Heart left ventricle (tissue), 16 donors: ENCODE measurements at places on chromosomes 12 and 14.

- H3K36me3 ChIP-seq = no peaks in the 10 kb centered on the region
- DNase-seq = no peak
Observed at GRCh38 chr12:104749545-104749944, 208.5 kb downstream of the SLC41A2 start.

- no peak overlapping the region for H3K4me3 ChIP-seq
- no peak for DNase-seq
- no peaks in the 10 kb centered on the region for H3K36me3 ChIP-seq
- H3K27ac ChIP-seq = no peak overlapping the region
- H3K27me3 ChIP-seq = no peaks in the 10 kb centered on the region
Observed at GRCh38 chr12:45721954-45722353, 7.6 kb upstream of the ARID2 start.

GRCh38 chr14:61720294-61720661, 25.0 kb downstream of the HIF1A start:
- H3K4me1 ChIP-seq = peaks cover 22% of the 10 kb centered on the region
- DNase-seq = no peak
- no peaks in the 10 kb centered on the region for H3K27me3 ChIP-seq
- no peak overlapping the region for H3K27ac ChIP-seq
- no peak overlapping the region for H3K4me3 ChIP-seq
- H3K36me3 ChIP-seq = peaks cover 42% of the 10 kb centered on the region

DNA sequence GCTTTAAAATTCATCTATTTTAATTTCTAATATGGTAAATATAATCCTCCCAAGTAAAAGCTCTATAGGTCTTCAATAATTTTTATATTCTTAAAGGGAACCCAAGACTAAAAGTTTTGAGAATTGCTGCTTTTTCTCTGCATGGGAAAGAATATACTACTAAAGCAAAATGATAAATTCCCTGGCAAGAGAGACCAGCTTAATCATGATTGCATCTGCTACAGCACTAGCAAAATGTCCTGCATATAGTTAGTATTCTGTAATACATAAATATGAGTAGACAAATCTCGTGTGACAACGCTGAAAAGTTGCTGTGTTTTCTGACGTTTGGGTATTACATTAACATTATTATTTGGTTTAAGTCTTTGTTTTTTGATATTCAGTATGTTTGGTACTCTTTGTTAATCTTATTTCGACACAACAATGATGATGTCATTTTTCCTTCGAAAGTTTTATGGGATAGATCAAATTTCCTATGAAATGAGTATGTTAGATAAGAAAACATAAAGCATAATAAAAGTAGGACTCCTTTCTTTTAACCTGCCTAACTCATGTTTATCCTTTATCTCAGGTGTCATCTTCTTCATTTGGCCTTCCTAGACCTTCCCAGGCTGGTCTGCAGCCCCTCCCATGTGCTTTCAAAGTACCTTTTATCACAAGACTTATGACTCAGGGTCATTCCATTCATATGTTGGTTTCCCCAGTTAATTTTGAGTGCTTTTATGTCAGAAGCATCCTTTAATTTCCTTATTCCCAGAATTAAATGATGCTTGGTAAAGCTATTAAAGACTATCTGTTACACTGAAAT, 321.9 kb downstream of the RAD51B start:
- H3K27ac ChIP-seq = no peak overlapping the region
- H3K36me3 ChIP-seq = no peaks in the 10 kb centered on the region
- DNase-seq = no peak
- no peak overlapping the region for H3K4me3 ChIP-seq

GRCh38 chr14:59630288-59630963, 53.8 kb upstream of the CCDC175 start:
- peak; percentile 36 for DNase-seq
- H3K27ac ChIP-seq = no peak overlapping the region
- H3K36me3 ChIP-seq = no peaks in the 10 kb centered on the region
- no peaks in the 10 kb centered on the region for H3K4me1 ChIP-seq

DNA sequence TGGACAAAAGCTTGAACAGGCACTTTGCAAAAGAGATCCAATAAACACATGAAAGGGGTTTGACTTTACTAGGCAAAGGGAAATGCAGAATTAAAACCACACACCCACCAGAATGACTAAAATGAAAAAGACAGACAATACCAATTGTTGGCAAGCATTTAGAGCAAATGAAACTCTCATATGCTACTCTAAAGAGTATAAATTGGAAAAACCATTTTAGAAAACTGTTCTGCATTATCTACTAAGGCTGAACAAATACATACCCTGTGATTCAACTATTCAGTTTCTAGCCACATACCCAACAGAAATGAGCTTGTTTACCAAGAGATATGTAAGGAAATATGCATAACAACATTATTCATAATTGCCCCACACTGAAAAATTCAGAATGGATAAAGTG, 8.5 kb upstream of the IL22 start:
- H3K4me3 ChIP-seq = no peak overlapping the region
- no peaks in the 10 kb centered on the region for H3K4me1 ChIP-seq
- H3K27me3 ChIP-seq = no peaks in the 10 kb centered on the region
- no peak overlapping the region for H3K27ac ChIP-seq
- no peak for DNase-seq

GRCh38 chr14:97827746-97828145, 1030.6 kb downstream of the VRK1 start:
- H3K27ac ChIP-seq = no peak overlapping the region
- H3K27me3 ChIP-seq = peaks cover 11% of the 10 kb centered on the region
- H3K36me3 ChIP-seq = no peaks in the 10 kb centered on the region
- no peak overlapping the region for H3K4me3 ChIP-seq
- H3K4me1 ChIP-seq = no peaks in the 10 kb centered on the region

GRCh38 chr12:12822886-12823285, 9.7 kb downstream of the DDX47 start:
- H3K27me3 ChIP-seq = no peaks in the 10 kb centered on the region
- H3K4me1 ChIP-seq = peaks cover 6% of the 10 kb centered on the region
- H3K36me3 ChIP-seq = peaks cover 69% of the 10 kb centered on the region
- no peak overlapping the region for H3K4me3 ChIP-seq

- DNase-seq = no peak
- H3K4me1 ChIP-seq = peaks cover 30% of the 10 kb centered on the region
- H3K36me3 ChIP-seq = peaks cover 22% of the 10 kb centered on the region
- no peaks in the 10 kb centered on the region for H3K27me3 ChIP-seq
Observed at GRCh38 chr14:50801706-50802105, 29.3 kb downstream of the NIN start.

DNA sequence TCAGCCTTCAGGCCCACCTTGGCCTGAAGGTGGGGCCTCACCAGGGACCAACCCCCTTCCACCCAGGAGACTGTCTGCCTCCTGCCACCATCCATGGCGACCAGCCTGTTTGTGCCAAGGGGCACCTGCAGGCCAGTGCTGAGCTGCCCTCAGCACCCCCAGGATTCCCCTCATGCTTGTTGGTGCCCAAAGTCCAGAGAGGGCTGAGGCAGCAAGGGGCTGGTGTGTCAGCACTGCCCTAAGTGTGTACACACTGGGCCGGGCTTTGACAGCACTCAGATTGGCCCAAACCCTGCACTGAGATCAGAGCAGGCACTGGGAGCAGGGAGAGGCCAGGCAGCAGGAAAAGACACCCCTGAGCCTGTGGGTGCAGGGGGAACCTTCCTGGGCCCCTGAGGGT, 18.6 kb downstream of the SYNJ2BP start:
- H3K4me3 ChIP-seq = no peak overlapping the region
- no peaks in the 10 kb centered on the region for H3K4me1 ChIP-seq
- H3K36me3 ChIP-seq = peaks cover 4% of the 10 kb centered on the region
- no peak overlapping the region for H3K27ac ChIP-seq
- no peak for DNase-seq
- no peaks in the 10 kb centered on the region for H3K27me3 ChIP-seq

DNA sequence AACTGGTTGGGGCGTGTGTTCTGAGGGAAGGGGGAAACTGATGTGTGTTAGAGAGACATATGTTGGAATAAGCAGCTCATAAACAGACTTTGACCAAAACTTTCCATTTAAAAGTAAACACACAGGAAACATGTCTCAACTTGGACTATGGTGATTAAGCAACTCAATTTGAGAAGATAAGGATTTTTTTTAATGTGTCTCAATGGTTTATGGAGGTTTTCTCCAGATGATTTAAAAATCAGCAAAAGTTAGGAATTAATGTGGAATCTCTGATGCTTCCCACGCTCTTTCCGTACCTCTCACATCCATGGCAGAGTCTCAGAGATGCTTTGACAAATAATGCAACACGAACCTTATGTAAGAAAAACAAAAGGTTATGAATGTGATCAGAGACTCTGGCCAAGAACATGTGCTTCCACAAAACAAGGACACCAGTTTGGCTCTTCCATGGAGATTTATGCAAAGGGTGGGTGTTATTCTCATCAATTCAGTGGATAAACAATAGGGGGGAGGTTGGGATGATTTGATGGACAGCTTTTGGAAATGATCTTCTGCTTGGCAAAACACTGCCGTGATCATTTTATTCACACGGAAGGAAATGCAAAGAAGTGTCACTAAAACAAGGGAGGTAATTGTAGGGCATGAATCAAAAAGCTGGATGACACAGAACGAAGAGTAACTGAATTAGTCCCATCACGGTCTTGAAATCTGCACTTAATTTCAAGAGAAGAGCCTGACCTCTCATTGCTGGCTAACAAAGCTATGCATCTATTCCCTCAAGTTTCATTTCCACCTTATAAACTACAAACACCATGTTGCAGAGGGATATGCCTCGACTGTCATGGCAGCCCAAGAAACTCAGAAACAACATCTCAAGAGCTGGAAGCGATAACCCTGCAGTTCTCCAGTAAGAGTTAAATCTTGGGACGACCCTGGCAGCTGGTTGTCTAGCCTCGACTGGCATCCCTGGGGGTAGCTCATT, 76.5 kb downstream of the FOXN3 start:
- H3K27ac ChIP-seq = peak overlapping the region; percentile 31
- H3K27me3 ChIP-seq = no peaks in the 10 kb centered on the region
- H3K4me1 ChIP-seq = peaks cover 52% of the 10 kb centered on the region
- no peak overlapping the region for H3K4me3 ChIP-seq

DNA sequence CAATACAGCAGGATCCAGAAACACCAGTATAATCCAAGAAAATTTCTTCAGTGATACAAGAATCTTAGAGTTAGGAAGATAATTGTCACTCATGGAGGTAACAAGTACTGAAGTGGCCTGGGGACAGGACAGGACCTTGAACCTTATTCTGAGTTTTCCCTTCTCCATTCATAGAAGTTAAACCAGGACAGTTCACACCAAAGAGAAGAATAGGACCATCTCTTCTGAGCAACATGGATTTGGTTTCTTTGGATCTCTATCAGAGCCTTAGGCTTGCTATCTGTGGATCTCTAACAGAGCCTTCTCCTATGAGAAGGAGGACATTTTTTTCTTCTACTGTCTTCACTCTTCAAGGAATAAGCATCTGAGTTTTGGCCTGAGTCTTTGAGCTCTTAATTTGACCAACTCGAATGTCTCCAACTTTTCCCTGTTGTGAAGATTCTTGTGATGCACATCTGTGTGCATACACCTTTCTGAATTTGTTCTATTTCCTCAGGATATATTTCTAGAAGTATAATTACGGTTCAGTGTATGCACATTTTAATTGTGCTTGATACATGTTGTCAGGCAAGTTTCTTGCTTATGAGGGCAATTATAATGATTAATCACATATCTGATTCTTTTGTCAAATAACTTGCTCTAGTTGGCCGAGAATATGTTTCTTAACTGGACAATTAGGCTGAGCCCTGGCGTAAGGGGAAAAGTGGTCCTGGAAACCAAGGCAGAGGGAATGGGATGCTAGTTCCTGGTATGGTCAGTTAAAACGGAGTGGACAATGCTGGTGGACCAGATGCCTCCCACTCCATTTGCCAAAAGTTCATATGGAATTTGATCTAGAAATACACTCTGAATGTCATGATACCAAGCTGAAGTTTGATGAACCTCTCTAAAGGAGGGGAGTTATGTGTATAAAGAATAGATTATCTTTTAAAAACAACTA, 6.6 kb downstream of the KRT6A start:
- no peak overlapping the region for H3K4me3 ChIP-seq
- no peak for DNase-seq
- no peaks in the 10 kb centered on the region for H3K27me3 ChIP-seq
- no peaks in the 10 kb centered on the region for H3K4me1 ChIP-seq

- no peaks in the 10 kb centered on the region for H3K36me3 ChIP-seq
- H3K27ac ChIP-seq = peak overlapping the region; percentile 72
- peaks cover 28% of the 10 kb centered on the region for H3K4me1 ChIP-seq
- peak; percentile 65 for DNase-seq
- no peaks in the 10 kb centered on the region for H3K27me3 ChIP-seq
- no peak overlapping the region for H3K4me3 ChIP-seq
Observed at GRCh38 chr14:68589447-68590200, 203.2 kb downstream of the ZFP36L1 start.

- H3K4me1 ChIP-seq = peaks cover 22% of the 10 kb centered on the region
- H3K27ac ChIP-seq = no peak overlapping the region
- peaks cover 17% of the 10 kb centered on the region for H3K27me3 ChIP-seq
- no peaks in the 10 kb centered on the region for H3K36me3 ChIP-seq
- H3K4me3 ChIP-seq = no peak overlapping the region
- DNase-seq = no peak
Observed at GRCh38 chr12:49970658-49971057, 2.1 kb upstream of the AQP6 start.

GRCh38 chr12:52013626-52014310, 7.0 kb downstream of the TAMALIN start:
- H3K4me3 ChIP-seq = no peak overlapping the region
- no peak for DNase-seq
- no peaks in the 10 kb centered on the region for H3K27me3 ChIP-seq
- peaks cover 28% of the 10 kb centered on the region for H3K4me1 ChIP-seq
- no peak overlapping the region for H3K27ac ChIP-seq

DNA sequence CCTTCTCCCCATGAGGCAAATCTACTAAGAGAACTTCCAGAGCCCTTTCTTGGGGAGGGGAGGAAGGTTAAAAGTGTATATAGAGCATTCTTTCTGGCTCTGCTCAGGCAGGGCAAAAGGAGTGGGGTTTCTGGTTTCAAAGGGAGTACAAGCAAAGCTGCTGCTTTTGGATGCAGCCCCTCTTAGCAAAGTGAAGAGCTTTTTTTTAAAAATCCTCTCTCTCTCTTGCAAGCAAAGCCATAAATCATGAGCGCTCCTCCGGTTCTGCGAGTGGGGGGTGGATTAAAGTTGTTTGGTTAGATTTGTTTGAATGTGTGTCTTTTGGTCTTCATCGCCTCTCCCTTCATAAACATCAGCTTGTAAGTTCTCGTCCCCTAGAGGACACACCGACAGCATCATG, 546.6 kb upstream of the TBX3 start:
- H3K27ac ChIP-seq = no peak overlapping the region
- no peaks in the 10 kb centered on the region for H3K27me3 ChIP-seq
- H3K36me3 ChIP-seq = no peaks in the 10 kb centered on the region
- H3K4me3 ChIP-seq = no peak overlapping the region
- peaks cover 10% of the 10 kb centered on the region for H3K4me1 ChIP-seq

DNA sequence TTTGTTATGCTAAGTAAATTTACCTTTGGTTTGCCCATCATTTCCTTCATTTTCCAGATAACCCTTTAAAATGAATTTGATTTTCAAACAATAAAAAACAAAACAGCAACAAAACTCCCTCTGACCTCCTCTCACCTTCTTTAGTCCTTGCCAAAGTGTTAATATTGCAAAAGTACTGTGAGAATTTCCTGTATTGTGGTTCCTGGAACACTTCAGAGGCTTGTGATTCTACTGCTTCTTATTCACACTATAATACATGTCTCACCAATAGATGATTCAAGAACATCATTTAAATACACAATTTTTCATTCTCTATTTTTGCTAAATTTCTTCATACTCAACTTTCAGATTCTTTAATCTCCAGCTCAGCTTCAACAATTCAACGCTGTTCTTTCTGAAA, at the start of gene KLRD1:
Gene KLRD1 (plus strand): TSS at position 241 of the 400 bp plus-strand sequence. CDS start 208 bp downstream, outside the sequence.
- no peaks in the 10 kb centered on the region for H3K36me3 ChIP-seq
- no peak within 1 kb of the TSS for H3K4me3 ChIP-seq
- DNase-seq = no peak
- H3K4me1 ChIP-seq = no peaks in the 10 kb centered on the region
